Cerebellar nuclear complex (tissue), 1 donor: ENCODE measurements at places on chromosomes 4 and X.

- DNase-seq, result no peak
These were observed 117.0 kb downstream of the CBLL2 start for GRCh38 chrX:22389556-22390179.

GRCh38 chr4:170080496-170080895 is 9.3 kb downstream of the AADAT start:
- no peak for DNase-seq

DNA sequence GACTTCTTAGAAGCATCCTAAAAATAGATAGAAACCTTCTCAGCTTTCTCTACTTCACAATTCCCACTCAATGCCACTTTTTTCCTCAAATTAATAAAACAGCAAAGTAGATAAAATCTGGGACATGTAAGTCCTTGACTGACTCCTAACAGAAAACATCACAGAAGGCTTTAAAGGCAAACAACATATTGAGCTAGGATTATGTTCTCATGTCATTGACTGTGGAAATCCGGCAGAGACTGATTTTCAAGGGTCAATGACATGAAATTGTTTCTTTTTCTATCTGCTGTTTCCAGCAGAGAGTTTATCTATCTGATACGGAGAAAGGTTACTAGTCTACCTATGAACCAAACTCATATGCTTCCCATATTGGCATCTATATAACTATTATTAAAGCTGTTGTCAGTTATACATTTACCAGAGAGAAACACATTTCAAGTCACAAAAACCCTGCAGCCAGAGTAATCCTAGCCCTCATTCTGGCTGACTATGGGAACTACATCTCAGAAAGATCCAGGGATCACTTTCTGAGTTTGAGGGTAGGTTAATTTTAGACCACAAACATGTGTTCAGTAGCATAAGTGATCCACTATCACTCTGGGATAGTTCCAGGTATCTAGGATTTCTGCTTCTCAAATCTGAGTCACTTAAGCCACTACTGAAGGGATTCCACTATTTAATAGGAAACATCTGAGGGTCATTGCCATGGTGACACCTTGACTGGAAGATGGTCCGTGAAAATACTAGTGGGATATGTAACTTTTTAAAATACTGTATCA is 147.6 kb downstream of the PPP3CA start:
- DNase-seq, result peak; percentile 12

- no peak for DNase-seq
These were observed 25.2 kb downstream of the PPP2R3B start for GRCh38 chrX:361231-362145.

DNA sequence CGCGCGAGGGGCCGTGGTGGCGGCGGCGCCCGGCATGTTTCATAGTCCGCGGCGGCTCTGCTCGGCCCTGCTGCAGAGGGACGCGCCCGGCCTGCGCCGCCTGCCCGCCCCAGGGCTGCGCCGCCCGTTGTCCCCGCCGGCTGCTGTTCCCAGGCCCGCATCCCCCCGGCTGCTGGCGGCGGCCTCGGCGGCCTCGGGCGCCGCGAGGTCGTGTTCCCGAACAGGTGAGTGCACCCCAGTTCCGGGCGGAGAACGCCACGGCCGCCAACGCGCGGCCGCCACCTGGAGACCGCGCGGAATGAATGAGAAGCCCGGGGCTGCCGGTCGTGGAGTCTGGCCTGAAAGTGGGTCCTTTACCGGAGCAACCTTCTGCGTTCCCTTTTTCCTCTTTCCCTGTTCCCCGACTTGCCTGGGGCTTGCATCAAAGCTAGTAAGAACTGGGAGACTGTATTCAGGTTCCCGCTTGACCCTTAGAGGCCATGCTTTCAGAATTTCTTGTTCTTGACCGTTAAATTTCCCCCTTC is 429 bp downstream of the NOCT start:
- no peak for DNase-seq

GRCh38 chrX:58051346-58051745 is 141.1 kb upstream of the ZXDA start:
- no peak for DNase-seq

- no peak for DNase-seq
These were observed 96.0 kb downstream of the FANCB start for GRCh38 chrX:14776901-14777300.

DNA sequence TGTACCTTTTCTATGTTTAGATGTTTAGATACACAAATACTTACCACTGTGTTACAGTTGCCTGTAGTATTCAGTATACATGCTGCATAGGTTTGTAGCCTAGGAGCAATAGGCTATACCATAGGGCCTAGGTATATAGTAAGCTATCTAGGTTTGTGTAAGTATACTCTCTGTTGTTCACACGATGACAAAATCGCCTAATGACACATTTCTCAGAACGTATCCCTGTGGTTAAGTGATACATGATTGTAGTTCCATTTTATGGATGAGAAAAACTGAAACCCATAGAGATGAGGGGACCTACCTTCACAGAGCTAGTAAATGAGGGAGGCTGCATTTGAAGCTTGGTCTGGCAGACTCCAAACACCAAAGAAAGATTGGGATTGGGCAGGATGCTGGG is 79.4 kb upstream of the EFNB1 start:
- no peak for DNase-seq

- DNase-seq, result no peak
These were observed 319.1 kb downstream of the PCDH19 start for GRCh38 chrX:100090931-100091330.

DNA sequence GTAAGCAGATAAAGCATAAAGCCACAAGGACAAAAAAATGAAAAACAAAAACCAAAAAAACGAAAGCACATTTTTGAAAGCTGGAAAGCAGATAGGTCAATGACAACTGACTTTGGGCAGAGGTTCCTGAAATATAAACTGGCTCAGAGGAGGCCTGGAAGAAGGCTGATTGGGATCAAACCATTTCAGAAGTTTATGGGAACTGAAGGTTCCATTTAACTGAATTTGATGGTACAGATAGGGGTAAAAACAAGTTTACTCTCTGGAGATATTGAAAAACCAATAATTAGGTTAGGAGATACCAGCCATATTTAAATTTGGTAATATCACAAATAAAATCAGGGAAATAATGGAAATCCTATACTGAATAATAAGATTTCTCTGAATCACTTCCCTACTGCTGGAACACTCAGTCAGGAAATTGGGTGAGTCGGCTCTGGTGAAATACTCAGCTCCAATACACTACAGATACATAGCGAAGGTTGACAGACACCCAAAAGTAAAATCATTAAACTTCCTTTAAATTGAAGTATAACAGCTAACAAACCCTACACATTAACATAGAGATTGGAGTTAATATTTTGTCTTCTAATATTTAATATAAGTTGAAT is 1584.3 kb downstream of the STIM2 start:
- no peak for DNase-seq
